Amniotic stem cell (primary cell): ENCODE measurements at places on chromosomes 3 and 15.
A peak's percentile ranks its signal among the peaks of the same experiment; 100 is the strongest.

GRCh38 chr15:98442379-98442833, 205.9 kb upstream of the IGF1R start:
- DNase-seq = peak; percentile 66

DNA sequence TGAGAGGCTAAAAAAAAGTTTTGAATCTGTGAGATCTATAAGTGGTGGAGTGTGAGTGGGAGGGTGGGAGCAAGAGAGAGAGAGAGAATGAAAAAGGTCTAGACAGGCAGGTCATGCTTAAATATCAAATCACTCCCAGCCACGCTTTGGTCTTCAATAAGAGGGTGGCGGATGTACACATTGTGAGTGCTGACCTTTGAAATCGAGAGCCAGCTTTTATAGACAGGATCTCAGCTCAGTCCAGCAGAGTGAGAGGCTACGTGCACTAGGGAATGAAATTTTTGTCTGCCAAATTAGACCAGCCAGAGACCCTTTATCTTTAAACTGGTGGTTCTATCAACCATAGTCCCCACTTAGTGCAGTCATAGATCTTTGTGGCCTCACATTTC, 342.3 kb upstream of the PROK2 start:
- DNase-seq = no peak

DNA sequence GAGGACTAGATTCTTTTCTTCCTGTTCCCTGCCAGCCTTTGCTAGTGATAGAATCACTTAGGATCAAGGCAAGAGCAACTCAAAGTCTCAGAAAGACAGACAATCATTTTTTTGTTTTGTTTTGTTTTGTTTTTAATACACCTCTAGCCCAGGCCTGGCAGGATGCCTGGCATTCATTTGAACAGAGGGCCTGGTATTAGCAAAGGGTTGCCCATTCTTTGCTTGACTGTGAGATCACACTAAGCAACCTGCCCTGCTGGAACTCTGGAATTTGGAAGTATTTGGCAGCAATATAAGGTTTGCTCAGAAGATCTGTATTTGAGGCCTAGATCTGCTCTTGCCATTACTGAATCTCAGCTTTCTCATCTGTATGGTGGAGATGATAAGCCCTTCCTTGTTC, 21.8 kb upstream of the ATP13A5 start:
- no peak for DNase-seq

GRCh38 chr3:173589116-173589515, 191.6 kb downstream of the NLGN1 start:
- DNase-seq = no peak

GRCh38 chr3:174547801-174548435, 311.2 kb upstream of the NAALADL2 start:
- no peak for DNase-seq

DNA sequence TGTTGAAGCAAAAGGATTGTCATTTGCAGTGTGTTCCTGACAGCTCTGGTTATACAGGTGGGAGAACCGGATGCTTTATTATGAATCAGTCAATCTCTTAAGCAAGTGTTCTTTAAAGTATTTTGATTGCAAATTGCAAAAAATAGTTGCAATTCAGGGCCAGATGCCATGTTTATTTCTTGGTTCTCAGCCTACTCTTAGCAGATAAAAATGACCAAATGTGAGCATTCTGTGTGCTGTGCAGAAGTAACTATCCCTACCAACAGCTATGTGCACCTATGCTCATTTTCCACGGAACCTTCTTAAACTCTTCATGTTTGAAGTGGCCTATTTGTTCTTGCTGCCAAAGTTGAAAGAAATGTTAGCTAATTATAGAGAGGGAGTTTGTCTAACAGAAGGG, 262.3 kb upstream of the RASGRP1 start:
- DNase-seq = no peak

GRCh38 chr15:82934100-82934880, 18.2 kb downstream of the HOMER2 start:
- no peak for DNase-seq

GRCh38 chr3:16890597-16891333, 6.0 kb downstream of the PLCL2 start:
- DNase-seq = no peak

DNA sequence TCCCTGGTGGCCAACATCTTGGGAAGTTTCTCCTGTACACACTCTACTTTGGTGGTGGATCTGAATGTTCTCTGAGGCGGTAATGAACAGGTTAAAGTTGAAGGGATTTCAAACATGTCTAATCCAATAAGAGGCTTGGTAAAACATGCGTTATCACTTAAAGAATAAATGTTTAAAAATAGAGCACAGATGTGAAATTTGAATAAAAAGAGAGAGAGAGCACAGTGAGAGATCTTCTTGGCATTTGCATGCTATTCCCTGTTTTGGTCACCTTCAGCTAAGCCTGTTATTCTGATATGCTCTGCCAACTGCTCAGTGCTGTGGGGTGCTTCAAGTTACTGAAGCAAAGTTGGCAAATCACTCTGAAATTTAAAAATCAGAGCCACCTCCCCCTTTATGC, 237.7 kb upstream of the WNT5A start:
- no peak for DNase-seq

DNA sequence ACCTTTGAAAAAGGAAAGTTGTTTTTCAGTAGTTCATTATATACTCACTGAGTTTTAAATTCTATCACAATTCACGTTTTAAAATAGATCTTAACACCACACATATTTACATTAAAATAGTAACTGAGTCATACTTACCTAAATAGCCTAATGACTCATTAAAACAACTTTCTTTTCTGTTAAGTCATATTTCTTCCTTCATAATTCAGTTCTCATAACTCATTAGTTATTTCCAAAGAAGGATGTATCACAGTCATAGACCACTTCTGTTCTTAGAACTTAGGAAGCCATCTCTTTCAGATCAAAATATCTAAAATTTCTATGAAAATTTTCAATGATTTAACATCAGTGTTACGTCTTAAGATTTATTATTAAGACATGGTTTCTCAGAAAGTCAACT, 885.9 kb downstream of the FHIT start:
- no peak for DNase-seq

DNA sequence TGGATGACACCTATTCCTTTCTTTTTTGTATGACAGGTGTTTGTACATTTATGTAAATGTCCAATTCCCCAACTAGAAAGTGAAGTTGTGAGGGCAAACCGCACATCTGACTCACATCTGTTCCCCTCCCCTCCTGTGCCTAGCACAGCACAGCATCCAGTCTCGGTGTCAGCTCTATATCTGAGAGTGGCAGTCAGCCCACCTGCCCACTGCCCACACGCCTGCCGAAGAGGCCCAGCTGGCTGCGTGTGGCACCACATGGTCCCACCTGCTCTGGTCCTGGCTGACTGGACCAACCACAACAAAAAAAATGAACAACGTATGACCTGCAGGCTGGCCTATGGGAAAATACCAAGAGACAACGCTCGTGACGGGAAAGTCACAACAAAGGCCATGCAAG, 62.8 kb downstream of the XXYLT1 start:
- DNase-seq = no peak

DNA sequence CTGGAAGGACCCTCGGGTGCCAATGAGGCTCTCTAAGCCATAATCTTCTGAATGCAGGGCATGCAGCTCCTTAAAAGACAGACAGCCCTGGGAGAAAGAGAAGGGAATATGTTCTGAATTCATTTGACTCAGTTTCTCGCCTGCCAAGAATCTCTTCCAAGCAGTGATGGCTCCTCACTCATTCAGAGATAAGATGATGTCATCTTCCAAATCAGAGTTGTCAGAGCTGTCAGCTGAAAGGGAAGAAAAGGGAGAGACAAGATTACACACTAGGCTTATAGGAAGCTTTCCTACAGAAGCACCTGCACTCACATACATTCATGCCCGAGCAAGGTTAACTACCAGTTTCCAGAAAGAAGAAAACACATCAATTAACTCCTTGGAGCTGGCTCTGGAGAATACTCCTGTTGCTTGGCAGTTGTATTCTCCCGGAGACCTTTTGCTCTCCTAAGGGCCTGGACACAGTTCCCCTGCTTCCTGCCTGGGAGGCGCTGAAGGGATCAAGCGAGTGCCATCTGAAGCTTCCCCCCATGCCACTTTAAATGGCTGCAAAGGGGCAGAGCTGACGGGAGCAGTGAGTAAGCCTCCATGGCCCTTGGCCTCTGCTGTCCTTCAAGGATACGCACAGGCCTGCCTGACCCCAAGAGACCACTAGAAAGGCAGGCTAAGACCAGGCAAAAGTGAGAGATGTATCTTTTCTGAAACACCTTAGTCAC, 7.7 kb downstream of the RBM15B start:
- no peak for DNase-seq

DNA sequence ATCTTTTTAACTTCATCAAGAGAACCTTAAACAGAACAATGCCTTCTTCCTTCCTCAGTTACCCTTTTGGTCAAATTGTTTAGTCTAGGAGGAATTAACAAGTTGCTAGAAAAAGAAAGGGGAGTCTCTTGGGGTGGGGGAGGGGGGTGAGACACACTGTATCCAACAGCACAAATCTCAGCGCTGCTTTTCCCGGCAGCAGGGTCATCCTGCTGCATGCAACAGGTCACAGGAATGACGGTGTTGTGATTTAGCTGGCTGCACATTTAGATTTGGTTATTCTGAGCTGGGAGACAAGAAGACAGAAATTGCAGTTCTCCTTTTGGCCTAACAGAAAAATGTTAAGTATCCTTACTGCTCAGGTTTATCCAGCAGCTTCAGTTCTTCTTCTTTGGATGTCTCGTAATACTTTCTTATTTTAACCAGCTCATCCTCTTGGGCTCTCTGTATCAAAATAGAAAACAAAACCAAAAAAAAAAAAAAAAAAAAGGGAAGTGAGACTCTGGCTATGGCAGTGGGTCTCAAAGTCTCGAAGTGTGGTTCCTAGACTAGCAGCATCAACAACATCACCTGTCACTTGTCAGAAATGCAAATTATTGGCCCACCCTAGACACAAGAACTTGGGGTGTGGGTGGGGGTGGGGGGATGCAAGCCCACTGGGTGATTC, 190.5 kb downstream of the GREM1 start:
- DNase-seq = no peak

DNA sequence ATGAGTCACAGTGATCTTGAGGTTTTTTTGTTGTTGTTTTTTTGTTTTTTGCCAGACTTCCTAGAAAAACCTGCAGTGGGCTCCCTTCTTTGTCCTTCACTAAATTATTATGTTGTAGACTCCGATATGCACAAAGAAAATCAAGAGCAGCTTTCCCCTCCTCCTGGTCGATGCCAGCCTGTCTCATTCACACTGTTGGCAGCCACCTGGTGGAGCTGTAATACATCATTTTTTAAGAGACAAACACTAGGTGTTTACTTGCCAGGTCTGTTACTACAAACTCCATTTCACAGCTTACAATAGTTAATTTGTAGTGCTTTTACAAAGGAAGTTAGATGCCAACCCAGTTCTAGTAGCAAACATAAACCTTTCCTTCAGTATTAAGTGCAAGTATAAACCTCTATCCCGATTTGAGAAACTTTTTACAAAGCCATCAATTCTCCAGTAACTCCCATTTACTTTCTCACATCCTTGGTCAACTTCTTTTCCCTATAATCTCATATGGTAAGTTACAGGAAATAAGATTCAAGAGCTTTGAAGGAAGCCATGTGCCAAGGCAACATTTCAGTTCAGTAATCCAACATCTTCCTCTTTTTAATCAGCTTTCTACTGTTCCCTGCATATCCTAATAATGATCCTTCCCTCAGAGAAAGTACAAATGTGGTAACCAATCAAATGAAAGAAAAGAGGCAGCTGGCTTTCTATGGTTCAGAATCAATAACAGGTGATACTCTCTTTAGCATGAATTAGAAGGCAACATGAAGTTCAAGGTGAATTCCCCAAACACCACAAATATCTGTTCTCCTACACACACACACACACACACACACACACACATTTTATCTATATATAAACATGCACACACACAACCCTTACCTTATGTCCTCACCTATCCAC, 14.0 kb downstream of the AAGAB start:
- no peak for DNase-seq

DNA sequence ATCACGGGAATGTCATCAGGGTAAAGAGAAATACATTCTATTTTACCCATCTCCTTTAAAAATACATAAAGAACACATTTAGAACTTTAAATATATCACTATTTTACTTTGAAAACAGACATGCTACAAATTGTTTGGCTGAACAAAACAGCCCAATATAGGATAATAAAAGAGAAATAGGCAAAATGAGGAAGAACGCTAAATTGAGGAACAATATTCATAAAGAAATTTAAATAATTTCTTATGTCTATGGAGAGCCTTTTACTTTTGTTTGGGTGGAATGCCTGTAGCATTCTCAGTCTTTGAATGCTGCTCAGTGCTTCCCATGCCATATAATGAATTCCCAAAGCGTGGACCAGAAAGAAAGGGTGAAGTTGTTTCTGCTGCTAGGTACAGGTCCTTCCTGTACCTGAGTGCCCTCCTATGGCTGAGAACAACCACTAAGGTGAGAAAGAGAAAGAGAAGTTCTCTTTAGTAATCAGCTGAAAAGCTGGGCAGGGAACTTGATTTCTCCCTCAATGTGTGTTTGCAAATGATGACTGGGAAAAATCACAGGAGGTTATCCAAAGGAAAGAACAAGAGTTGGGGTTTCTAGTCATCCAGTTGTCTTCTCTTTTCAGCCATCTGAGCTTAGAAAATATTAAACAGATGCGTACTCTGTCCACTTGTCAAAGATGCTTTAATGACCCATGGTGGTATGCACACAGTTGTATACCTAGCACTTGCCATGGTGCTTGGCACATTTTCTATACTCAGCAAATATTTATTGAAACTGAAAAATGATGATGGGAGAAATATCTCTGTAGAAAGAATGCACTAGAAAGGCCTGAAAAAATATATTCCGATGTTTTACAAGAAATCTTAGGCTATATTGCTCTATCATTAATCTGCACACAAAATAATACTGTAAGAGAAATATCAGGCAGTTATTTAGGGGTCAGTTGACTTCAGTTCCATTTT, 404.6 kb downstream of the TIGIT start:
- no peak for DNase-seq

- DNase-seq = no peak
Measured at GRCh38 chr15:58987036-58987435, 427 bp upstream of the RNF111 start.

- DNase-seq = no peak
Measured at GRCh38 chr15:51907136-51907862, 64.3 kb downstream of the LEO1 start.
